ENCODE measurements at places on chromosomes 13 and 19.

- no peak for DNase-seq
Observed at GRCh38 chr19:11534538-11534937, 4.1 kb upstream of the CNN1 start.

GRCh38 chr13:106551350-106551749 lies 15.9 kb upstream of the EFNB2 start:
- no peak for DNase-seq

DNA sequence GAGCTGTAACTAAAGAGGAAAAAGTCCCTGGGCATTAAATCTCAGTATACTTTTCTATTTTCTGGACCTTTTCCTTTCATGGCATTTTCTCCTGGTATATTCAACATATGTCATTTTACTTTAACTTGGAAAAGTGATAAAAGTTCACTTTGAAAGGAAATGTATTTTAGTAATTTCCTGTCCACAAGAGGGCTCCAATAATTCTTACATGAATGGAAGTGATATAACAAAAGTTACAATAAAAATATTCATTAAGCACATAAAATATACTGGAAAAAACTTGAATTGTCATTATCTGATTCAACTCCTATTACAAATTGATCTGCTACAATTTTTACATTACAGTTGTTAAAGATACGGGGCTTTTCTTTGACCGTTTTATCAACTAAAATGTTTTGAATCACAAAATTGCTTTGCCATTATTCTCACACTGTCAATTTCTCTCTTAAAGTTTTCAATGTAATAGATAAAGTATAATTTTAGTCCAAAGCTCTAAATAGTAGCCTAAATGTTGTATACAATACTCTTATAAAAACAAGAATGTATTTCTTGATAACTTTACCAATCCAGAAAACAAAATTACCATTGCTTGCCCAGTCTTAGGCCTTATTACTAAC lies 4.9 kb downstream of the UBL3 start:
- no peak for DNase-seq

- no peak for DNase-seq
Observed at GRCh38 chr13:93080166-93080565, 146.4 kb upstream of the GPC6 start.

GRCh38 chr19:17871878-17872250 lies at the start of gene SLC5A5:
SLC5A5 (plus strand) TSS chr19:17871945; CDS start chr19:17872320, 375 bp downstream.
- DNase-seq: no peak

- DNase-seq: no peak
Observed at GRCh38 chr19:37217480-37217774, 587 bp upstream of the ZNF383 start.

DNA sequence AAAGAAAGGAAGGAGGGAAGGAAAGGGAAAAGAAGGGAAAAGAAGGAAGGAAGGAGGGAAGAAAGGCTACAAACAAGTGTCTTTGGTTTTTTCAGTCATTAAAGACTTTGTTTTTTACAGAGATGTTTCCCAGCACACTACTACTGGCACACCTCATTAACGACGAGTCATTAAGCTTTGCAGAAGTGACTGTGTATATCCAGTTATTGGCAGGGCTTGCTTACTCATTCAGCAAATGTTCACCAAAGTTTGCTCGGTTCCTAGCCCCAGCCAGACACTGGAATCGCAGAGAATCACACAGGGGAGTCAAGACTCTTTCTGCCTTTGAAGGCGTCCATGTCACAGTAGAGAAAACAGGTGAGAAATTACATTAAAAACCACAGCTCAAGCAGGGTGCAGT lies 4.3 kb downstream of the NLRP12 start:
- DNase-seq: no peak

Data from AG09309 (cell line).